ENCODE measurements at places on chromosomes 5 and 9.

DNA sequence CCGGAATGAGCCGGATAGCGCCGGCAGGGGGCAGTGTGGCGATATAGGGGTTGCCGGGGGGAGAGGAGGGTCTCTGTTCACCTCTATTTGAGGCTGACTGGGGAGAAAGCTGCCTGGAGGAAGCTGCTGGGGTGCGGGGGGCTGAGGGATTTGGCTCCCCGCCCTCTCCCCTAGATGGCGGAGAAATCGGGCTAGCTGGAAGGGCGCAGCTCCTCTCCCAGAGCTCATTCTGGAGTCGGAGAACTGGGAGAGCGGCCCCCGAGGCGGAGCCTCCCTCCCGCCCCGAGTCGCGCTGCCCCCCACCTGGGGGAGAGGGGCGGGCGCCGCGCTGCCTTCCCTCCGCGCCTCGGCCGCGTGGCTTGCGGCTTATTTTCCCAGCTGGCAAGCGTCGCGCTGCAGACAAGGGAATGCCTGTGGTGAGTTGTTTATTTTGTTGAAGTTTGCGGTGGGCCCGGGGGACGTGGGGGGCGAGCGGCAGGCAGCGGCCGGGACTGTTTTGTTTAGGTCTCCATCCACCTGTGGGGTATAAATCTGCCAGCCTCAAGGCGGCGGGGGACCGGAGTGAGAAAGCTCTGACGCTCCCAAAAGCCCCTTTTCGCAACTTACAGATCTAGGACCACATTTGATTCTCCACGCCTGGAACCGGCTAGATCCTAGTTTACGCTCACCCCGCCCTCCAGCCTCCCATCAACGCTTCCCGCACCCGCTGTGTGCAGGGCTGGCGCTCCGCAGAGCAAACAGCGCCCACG lies 4.1 kb upstream of the RGMB start:
- no peak for DNase-seq

- DNase-seq: no peak
Measured at GRCh38 chr9:96460882-96461281, 10.9 kb downstream of the HABP4 start.

DNA sequence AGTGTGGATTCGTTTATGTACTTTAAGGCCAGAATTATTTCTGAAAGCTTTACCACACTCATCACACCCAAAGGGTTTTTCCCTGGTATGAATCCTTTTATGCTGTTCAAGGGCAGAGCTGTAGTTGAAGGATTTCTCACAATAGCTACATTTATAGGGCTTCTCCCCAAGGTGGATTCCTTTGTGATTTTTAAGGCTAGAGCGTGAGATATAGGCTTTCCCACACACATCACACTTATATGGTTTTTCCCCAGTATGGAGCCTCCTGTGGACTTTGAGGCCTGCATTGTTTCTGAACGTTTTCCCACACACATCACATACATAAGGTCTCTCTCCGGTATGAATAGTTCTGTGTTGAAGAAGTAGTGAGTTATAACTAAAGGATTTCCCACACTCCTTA lies 11.2 kb downstream of the ZFP62 start:
- DNase-seq: no peak

DNA sequence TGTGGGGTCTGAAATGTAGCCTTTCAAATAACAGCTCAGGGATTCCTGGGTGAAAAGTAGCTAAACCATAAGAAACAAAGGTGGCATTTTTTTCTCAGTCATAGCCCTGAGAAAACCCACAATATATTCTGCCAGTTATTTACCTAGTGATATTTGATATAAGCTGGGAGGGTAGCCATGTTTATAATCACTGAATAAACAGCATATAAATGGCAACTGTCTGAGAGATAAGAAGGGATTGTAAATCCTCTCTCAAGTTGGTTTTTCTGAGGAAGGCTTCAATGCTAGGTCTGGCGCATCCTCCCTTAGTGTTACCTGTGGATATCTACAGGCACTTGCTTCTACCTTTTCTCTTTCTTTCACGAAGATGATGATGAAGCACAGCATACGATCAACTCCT lies 1080.5 kb upstream of the DMAC1 start:
- DNase-seq: no peak

DNA sequence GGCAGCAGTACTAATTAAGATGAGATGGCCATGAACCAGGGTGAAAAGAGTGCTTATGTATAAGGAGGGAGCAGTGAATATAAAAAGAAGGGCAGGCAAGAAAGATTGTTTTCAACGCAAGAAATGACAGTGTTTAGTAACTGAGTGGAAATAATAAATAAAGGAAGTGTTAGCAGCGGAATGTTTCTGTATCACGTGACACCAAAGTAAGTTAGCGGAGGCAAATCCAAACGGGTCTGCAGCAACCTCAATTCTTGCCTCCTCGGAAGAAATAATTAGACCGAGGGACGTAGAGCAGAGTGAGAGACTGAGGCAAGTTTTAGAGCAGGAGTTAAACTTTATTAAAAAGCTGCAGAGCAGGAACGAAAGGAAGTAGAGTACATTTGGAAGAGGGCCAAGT lies 15.4 kb upstream of the GAS1 start:
- DNase-seq: no peak

DNA sequence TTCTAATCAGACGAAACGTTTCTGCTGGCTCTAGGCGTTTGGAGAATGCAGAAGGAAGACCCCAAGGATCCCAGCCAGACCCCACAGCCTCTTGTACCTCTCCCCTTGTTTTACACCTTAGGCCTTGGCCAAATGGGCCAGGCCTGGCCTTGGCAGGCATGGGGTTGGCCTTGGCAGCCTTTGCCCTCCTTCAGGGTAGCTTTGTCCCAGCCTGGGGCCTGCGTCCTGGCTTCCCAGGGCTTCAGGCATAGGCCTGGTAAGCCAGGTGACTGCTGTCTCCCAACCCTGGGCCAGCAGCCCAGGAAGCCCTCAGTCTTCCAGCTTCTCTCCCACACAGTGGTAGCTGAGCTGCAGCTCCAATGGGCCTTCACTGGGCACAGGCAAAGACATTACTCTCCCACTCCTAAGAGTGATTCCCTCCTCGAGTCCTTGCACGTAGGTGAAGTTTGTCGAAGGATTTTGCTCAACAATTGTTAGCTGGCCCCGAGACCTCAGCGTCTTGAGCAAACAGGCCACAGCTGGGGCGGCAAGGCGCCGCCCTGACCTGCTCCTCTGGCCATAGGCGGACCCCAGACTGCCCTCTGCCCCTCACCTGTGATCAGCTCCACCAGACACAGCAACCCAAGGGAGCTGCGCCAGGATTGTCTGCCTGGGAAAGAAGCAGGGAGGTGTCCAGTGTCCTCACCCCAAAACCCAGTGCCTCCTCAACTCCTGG lies 1.1 kb upstream of the PITX1 start:
- DNase-seq: no peak

- no peak for DNase-seq
Measured at GRCh38 chr9:129702589-129703520, 37.4 kb downstream of the PRRX2 start.

- DNase-seq: no peak
Measured at GRCh38 chr5:21680196-21680595, 1172.9 kb downstream of the CDH12 start.

DNA sequence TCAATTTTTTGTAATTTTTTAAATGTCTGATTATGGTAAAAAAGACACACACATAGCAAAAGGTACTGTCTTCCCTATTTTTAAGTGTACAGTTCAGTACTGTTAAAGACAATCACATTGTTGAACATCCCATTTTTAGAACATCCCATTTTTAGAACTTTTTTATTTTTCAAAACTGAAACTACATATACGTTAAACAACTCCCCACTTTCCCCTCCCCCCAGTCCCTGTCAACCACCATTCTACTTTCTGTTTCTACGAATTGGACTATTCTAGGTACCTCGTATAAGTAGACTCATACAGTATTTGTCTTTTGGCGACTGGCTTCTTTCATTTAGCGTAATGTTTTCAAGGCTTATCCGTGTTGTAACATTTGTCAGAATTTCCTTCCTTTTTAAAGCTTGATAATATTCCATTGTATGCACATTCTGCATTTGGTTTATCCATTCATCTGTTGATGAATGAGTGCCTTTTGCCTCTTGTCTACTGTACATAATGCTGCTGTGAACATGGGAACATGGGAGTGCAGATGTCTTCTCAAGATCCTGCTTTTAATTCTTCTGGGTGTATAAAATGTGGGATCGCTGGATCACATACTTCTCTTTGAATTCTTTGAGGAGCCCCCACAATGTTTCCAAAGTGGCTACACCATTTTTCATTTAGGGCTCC lies 154.0 kb downstream of the PIK3R1 start:
- no peak for DNase-seq

DNA sequence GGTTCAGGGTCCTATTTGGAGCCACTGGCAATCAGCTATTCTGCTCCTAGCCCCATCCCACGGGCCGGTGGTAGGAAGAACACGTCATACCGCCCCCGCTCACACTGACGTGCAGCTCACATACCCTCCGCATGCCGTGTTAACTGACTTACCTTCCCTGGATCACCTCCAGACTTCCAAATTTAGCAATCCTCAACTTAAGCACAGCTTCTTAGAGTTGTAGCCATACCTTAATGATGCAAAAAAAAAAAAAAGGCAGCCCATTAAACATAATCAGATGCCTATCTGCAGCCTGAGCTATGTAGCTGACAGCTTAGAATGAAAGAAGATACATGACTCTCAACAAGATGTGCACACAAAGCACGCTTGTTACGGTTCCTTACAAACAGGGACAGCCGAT lies 93.0 kb downstream of the IRX2 start:
- DNase-seq: no peak

DNA sequence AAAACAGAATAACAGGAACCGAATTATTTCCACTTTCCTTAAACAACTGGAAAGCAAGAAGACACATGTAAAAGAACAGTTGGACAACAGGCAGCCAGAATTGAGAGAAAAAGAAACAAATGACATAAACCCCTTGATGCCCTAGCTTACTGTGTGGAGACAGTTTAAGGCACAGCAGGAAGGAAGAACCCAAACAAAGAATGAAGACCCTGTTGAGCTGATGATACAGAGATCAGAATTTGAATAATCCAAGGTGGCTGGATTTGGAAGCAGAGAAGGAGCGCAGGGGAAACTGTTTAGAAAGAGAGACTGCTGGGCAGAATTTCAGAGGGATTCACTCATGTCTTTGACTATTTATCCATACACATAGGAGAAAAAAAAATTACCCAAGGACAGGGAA lies 316.3 kb upstream of the POU5F2 start:
- DNase-seq: no peak

- DNase-seq: no peak
Measured at GRCh38 chr5:173969167-173970049, 19.6 kb upstream of the C5orf47 start.

GRCh38 chr9:114503009-114503408 lies 2.3 kb downstream of the WHRN start:
- no peak for DNase-seq

DNA sequence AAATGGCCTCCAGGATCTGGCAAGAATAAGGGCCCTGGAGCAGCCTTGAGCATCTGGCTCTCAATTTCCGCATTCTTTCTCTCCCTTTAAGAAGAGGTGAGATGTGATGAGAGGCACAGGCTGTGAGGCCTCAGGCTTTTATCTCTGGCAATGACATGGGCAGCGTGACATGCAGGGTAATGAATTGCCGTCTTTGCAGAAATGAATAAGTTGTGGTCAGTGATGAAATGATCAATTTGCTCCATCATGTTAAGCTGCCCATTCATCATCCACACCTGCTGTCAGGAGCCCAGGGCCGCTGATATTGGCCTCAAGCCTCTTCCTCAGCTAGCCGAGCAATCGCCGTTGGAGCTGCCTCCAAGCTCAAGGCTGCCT lies 265.3 kb downstream of the TRIM32 start:
- DNase-seq: no peak

Data from NCI-H524 treated with DMSO at 0.1 percent for 48 hours (cell line).